GM23248 (cell line): ENCODE measurements at places on chromosomes 3 and 15.

- DNase-seq = peak; percentile 51
These were observed 61.4 kb upstream of the LEKR1 start for GRCh38 chr3:156764751-156765150.

DNA sequence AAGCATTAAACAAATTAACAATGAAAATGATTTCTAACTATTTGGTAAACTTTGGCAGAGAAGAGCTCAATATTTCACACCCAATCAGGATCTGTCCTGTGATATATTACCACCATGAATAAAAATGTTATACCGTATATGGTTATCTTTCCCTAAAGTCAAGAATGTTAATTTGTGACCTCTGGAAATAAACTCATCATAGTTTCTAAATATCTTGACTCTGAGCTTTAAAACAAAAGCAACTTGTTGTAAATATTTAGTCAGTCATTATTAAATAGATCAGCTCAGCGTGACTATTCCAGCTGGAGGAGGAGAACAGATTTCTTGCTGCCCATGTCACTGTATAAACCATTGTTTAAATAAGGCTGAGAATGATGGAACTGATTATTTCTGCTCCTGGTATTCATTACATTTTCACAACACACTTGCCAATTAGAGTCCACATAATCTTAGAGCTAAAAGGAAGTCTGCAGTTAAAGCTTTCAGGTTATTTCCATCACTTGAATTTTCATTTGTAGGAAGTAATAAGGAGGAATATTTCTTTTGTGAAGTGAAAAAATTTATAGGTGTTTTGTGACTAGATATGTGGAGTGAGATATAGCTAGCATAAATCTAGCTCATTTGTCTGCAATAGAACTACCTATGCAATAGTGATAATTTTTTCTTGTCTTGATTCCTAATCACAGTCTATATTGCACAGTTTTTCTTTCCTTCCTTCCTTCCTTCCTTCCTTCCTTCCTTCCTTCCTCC lies 106.5 kb upstream of the P2RY1 start:
- peak; percentile 10 for DNase-seq

DNA sequence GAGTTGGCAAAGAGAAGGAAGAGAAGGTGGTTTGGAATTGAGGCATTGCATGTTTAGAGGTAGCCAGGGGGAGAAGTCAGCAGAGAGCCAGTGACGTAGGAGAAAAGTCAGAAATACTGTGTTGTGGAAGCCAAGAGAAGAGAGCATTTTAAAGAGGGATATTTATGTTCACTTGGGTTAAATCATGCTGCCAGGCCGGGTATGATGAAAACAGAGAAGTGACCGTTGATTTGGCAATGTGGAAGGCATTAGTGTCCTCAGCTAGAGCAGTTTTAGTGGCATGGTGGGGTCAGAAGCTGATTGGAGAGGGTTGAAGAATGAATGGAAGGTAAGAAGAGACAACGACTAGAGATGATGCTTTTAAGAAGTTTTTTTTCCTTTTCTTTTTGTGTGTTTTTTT lies 24.5 kb downstream of the RASA2 start:
- DNase-seq = no peak

- peak; percentile 59 for DNase-seq
These were observed 169.1 kb downstream of the GAP43 start for GRCh38 chr3:115792206-115792955.

- DNase-seq = peak; percentile 3
These were observed 465.6 kb upstream of the ZNF385D start for GRCh38 chr3:22216601-22217000.

- peak; percentile 83 for DNase-seq
These were observed 60.8 kb upstream of the ARHGEF26 start for GRCh38 chr3:154060238-154061000.

- no peak for DNase-seq
These were observed 53.2 kb upstream of the GATM start for GRCh38 chr15:45431511-45431910.

- no peak for DNase-seq
These were observed 5.7 kb downstream of the RYK start for GRCh38 chr3:134244921-134245320.

DNA sequence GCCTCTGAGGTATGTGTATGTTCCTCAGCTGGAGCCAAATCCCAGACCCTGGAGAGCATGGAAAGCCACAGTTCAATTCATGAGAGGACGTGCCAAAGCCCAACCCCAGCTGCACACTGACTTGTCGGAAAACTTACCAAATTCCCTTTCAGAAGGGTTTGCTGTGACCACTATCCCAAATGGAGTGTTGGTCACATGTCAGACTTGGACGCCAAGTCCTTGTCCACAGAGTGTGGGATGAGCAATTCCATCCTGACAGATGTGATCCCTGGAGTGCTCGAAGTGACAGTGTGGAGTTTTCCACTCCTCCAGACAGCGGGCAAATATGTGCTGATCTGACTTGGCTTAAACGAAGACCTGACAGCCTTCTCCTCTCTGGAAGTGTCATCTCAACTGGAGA lies 71.2 kb downstream of the RORA start:
- DNase-seq = peak; percentile 39

- DNase-seq = no peak
These were observed 308.5 kb upstream of the ROPN1 start for GRCh38 chr3:124300416-124300815.

DNA sequence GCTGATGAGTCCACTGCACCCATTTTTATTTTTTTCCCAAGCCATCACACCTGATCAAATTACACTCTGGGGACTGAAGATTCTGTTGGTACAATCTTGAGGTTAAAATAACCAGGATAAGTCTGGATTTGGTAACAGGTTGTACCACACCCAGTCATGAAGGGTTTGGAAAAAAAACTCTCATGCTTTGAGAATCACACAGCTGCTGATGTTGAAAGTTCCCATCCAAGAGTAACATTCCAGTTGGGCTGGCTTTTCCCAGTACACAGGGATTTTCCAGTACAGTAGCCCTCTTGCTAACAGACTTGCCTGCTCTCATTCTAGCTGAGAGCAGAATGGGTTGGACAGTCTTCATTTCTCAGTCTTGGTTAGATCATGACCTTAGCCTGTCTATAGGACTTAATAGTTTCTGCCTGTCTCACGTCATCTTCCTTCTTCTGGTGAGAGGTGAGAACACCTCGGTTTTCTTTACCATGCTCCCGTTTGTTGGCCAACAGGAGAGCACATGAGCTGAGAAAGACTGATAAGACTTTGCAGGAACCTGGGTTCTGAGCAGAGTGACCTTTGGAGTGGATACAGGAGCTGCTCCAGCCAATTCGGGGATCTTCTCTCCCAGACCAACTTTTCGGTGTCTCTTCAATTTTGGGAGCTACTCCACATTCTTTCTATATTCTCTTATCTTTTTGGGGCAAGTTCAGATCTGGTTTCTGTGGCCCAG lies 300.1 kb upstream of the LYSMD4 start:
- DNase-seq = no peak

DNA sequence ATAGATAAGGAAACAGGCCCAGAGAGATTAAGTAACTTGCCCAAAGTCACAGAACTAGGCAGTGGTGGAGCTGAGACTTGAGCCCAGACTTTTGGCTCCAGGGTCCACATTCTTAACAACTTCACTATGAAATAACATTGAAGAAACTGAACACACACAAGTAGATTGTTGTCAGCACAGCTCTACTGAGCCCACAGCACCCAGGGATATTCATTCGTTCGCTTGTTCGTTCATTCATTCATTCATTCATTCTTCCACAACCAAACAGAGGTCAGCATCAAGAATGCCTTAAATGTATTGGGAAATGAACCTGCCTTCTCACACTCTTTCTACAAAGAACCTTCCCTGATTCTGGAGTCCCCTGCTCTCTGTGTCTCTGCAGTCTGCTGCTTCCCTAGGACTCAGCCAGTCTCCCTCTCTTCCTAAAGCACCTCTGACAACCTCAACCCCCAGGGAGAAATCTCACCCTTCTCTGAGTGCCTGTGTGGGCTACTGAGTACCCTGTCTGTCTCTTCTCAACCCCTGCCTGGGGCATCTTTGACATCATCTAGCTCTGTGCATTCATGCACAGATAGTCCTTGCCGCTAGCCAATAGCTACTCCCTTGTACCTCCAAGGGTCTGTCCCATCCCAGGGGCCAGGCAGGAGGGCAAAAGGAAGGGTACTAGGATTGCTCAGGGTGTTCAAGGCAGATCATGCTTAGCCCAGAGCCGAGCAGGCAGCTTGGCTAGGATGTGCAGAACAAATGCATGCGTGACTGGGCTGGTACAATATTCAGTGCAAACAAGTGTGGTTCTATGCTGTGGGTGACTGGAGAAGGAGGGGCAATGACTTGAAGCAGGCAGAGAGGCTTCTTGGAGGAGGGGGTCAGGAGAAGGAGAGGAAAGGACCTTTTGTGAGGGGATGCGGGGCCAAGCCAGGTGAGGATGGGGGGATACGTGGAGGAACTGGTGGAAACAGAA lies 3.4 kb downstream of the LINGO1 start:
- no peak for DNase-seq

- DNase-seq = no peak
These were observed 5.5 kb downstream of the PARP9 start for GRCh38 chr3:122558605-122559004.

DNA sequence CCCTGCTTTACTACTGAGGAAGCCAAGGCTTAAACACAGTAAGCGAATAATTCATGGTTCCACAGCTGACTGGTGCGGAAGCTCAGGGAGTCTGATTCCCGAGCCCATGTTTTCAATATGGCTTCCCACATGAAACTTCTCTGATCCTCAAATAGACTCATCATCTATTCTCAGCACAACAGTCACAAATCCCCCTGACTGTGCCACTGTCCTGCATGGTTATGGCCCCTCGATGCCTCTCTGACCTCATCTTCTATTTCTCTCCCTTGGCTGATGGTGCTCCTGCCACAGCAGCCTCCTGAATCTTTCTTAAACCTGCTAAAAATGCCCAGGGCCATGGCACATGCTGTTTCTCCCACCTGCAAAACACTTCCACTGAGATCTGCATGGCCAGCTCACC lies 43.2 kb downstream of the SRGAP3 start:
- no peak for DNase-seq

GRCh38 chr3:2847062-2847841 lies 262.9 kb downstream of the IL5RA start:
- no peak for DNase-seq

DNA sequence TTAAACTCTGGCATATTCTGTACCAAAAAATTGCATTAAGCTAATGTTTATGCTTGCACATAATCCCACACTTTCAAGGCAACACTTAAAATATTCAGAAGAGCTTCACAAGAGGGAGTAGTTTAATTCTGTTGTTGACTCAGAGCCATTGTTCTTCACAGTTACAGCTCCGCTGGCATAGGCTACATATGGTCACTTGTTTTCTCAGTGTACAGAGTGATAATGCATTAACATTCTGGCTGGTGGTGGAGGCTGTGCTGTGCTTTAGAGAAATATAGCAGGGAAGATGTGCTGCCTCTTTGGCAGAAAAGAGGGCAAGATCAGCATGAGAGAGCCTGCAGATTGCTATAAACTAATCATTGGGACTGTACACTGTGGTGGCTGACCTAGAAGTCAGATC lies 13.3 kb downstream of the NLGN1 start:
- DNase-seq = no peak

GRCh38 chr15:67380921-67381320 lies 126.3 kb downstream of the IQCH start:
- no peak for DNase-seq

- DNase-seq = peak; percentile 45
These were observed 29.3 kb downstream of the SCN5A start for GRCh38 chr3:38620236-38620635.

GRCh38 chr3:47978386-47978785 lies 37.8 kb downstream of the MAP4 start:
- DNase-seq = peak; percentile 25

- no peak for DNase-seq
These were observed 16.2 kb downstream of the CEP19 start for GRCh38 chr3:196695849-196696226.

DNA sequence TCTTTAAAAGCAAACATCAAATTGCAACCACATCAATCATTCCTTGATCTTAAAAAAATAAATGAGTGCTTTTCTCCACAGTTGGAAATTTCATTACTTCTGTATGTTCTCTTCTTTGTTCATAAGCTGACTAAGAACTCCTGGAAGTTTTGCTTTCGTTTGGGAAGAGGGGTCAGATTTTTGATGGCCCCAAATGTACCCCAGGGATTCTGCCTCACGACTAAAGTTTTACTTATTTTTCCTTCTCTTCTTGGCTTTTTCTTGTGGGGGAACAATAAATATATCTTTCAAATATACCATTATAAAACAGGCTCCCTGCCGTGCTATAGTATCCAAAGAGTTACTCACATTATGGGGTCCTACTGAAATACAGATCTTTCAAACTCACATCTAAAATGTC lies 215.0 kb upstream of the CDIN1 start:
- DNase-seq = no peak

GRCh38 chr15:39110336-39110735 lies 470.5 kb upstream of the THBS1 start:
- DNase-seq = peak; percentile 62

- no peak for DNase-seq
These were observed 161.0 kb upstream of the SLC24A5 start for GRCh38 chr15:47959617-47960413.

DNA sequence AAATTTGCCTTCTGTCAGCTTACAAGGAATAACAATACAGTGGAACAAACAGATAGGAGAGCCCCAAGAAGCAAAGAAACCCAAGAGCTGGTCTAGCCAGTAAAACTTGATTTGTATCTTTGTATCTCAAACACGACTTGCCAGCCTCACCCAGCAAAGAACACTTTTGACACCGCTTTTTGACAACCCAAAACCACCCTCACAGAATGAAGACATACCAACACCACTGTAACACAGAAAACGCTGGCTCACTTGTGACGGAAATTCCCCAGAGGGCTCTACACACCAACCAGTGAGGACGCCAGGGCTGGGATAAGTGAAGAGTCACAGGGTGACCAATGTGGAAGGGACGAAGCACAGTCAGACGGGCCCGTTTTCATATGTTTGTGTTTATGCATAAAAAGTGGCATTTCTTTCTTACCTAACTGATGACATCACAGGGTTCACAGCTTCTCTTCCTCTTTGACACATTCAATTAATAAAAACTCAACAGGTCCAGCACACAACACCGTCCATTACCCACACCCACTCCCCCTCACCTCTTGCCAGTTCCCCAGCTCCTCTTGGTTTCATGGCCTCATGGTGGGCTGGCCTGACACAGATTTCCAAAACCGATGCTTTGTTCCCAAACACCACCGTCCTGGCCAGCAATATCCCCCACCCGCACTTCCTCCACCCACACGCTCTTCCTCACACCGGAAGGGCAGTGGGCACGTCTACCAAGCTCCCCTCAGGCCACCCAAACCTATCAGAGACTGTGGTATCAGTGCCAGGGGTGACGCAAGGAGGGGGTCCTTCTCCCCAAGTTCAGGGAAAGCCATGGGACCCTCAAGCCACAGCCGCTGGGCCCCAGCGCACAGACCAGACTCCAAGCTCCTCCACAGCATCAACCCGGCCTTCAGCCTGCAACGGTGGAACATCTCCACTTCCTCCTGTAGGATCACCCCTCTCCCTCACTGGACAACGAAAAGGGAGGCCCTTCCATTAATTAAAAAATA lies 94.2 kb downstream of the ADAMTS17 start:
- DNase-seq = no peak
